ENCODE measurements at places on chromosomes 7 and 10. TPM values are rescaled to one million over a fixed set of nuclear protein-coding genes. Genes with fewer than 3 reads are reported as not detected.

DNA sequence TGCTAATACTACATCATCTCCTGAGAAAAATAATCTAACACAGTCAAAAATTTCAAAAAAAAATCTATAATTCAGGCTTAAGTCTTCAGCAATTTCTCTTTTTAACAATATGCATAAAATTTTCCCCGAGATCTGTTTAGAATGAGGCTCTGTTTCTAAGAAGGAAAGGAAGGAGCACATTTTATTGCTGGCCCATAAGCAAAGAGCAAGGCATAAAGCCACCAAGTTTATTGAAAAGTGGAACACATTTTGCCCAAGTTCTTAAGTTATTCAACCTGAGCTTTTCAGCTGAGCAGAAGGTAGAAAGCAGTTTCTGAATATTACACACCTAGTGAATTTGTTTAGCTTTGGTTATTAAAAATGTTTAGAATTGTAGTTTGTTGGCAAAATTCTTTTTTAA is 73.9 kb downstream of the AGMO start:
- DNase-seq: no peak

DNA sequence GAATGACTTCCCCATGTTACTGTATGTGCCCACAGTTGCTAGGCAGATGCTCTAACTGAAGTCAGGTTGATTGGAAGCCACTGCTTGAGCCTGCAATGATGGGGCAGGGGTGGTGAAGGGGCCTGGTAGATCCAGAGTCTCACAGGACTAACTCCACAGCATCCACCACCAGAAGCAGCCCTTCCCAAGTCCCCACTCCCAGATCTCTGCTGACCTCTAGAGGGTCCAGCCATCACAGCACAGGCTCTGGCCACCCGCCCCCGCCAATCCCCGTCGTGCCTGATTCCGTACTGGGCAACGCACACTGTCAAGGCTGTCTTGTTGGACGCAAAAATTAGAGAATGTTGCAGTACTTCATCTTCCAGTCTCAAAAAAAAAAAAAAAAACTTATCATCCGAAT is 136.8 kb upstream of the PDE1C start:
- peak; percentile 20 for DNase-seq

GRCh38 chr10:109929501-109930219 is 6.3 kb upstream of the XPNPEP1 start:
- DNase-seq: no peak

- no peak for DNase-seq
These were observed 25.0 kb upstream of the LOXL4 start for GRCh38 chr10:98292971-98293370.

Gene OR6V1
- not detected for total RNA-seq

Gene ACTA2
- 11.2 TPM for total RNA-seq

Data from A172 (cell line).